DMS53 (cell line): ENCODE measurements at places on chromosomes 7 and 10.

- no peak for DNase-seq
These were observed 47.7 kb downstream of the LRRC20 start for GRCh38 chr10:70334526-70335245.

DNA sequence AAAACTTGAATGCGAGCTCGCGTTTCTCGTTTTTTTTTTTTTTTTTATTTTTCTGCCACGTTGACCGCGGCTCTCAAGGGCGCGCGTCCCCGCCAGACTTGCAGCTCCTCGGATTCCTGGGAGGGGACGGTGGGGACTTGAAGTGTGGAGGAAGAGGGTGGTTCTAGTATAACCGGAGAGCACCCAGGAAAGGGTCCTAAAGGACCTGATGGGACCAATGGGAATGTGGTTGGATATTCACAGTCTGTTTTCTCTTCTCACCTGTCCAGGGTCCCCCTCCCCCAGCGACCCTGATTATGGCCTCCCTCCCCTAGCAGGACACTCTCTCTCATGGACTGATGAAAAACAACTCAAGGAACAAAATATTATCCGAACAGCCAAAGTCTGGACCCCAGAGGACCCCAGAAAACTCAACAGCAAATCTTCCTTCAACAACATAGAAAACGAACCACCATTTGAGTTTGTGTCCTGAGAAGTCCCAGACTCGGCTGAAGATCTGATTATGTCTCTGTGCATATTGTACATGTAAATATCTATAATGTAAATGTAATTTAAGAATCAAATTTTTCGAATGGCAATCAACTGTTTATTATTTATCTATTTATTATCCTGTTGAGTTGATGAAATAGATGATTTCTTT, 1.4 kb downstream of the PTF1A start:
- DNase-seq = peak; percentile 73

- DNase-seq = peak; percentile 62
These were observed 24.9 kb downstream of the RGR start for GRCh38 chr10:84269773-84270172.

- DNase-seq = no peak
These were observed 267.8 kb downstream of the WDR37 start for GRCh38 chr10:1323951-1324350.

- DNase-seq = peak; percentile 71
These were observed 24.9 kb downstream of the SAMD9 start for GRCh38 chr7:93092757-93093370.

- DNase-seq = no peak
These were observed 22.2 kb upstream of the SRGN start for GRCh38 chr10:69065406-69066361.

- DNase-seq = no peak
These were observed 562.9 kb upstream of the NRP1 start for GRCh38 chr10:33897291-33897752.

DNA sequence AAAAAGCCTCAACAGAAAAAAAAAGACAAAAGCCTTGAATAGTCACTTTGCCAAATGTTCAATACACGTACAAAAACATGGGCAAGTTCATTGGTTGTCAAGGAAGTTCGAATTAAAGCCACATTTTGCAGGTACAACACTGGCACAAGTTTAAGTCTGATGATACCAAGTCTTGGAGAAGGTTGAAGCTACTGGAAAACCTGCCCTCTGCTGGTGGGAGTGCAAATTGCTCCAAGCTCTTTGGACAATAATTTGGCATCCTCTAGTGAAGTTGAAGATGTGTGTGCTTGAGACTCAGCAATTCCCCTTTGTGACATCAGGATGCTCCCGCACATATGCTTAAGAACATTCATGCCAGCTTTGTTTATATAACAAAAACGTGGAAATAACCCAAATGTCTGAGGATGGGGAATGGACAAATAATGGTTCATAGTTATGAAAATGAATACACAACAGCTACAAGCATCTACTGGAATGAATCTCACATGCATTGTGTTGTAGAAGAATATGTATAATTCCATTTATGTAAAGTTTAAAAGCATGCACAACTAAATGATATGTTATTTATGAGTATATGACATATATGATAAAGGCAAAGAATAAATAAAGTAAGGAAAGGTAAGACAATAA, 120.0 kb upstream of the PLPP4 start:
- DNase-seq = peak; percentile 64

DNA sequence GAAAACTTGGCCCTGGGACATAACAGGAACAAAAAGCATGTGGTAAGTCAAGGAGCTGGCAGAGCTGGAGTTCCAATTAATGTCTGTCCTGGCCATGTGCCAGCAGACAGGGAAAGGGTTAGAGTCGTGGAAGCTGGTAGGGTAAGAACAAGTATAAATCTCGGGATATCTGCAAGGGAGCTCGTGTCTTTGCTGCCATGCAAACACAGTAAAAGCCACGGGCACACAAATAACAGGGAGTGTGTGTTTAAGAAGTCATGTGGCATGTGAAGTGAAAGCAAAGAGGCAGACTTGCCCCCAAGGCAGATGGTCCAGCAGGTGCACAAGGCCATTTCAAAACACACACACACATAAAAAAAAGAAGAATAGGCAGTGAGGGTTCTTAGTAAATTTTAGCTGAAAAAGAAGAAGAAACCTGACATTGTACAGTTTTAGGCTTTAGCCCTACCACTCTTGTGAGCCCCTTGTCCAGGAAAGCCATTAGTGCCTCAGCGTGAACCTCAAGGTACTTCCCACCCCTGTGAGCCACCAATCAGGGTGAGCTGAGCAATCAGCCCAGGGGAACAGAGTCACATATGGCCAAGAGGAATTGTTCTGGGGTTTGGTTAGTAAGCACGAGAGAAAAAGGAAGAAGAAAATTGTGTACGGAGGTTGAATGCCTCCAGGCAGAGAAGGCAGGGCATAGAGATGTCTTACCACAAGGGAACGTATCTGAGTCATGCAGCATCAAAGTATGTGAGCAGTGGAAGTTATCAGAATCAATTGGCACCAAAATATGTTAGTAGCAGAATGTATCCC, 32.8 kb upstream of the ARHGAP12 start:
- DNase-seq = peak; percentile 87

DNA sequence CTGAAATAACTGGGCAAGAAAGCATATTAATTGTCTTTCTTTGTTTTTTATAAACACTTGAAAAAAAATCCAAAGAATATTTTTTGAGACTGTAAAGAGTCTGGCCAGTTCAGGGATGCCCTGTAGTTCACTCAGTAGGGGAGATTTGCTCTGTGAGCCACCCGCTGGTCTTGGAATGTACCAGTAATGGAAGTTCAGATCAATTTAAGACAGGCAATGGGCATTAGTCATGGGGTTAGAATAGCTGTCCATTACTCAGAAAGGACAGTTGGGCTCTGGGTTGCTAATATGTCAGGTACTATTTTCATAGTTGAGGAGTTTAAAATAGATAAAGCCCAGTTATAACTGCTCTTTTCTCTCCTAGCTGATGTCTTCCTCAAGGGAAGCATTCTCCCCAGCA, 38.7 kb downstream of the A1CF start:
- DNase-seq = no peak

- no peak for DNase-seq
These were observed 109.4 kb downstream of the PRKAG2 start for GRCh38 chr7:151767557-151767956.

DNA sequence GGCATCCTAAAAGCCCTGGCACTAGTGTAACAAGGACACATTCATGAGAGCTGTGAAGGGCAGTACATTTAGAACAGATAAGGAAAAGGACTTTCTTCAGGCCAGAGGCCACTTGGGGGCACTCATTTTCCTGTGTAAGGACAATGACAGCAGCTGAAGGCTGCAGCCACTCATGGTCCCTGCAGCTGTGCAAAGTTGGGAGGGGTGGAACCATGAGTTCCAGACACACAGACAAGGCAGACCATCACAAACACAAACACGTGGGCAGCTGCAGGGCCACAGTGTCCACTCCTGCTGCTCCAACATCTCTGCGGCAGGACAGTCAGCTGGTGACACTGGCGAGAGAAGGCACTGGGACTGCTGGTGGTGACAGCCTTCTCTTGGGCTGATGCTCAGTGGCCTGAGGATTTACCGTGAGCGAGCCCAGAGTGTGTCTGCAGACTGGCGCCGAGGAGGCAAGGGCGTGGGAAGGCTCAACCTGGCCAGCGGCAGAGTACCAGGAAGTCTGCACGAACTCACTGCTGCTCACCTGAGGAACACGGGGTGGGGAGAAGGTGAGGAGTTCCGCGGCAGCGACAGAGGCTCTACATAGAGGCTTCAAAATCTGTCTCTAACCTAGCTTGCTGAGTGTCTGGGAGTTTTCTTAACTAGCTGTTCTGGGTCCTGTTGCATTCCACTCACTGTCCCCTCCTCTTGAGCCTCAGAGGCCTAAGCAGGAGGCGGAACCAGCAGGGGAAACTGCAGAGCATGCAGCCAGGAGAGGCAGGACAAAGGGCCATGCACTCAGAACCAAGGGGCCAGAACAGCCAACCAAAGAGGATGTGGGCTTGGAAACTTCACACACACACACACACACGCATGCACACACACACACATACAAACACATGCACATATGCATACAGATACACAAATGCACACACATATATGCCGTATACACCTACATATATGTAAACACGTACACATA, 76.5 kb upstream of the DDC start:
- peak; percentile 71 for DNase-seq

- peak; percentile 95 for DNase-seq
These were observed 589 bp downstream of the ZNF488 start for GRCh38 chr10:47383261-47384147.

GRCh38 chr7:117051808-117052207, 98.5 kb downstream of the ST7 start:
- DNase-seq = no peak

GRCh38 chr7:128743112-128743772, 4.1 kb downstream of the CALU start:
- no peak for DNase-seq

DNA sequence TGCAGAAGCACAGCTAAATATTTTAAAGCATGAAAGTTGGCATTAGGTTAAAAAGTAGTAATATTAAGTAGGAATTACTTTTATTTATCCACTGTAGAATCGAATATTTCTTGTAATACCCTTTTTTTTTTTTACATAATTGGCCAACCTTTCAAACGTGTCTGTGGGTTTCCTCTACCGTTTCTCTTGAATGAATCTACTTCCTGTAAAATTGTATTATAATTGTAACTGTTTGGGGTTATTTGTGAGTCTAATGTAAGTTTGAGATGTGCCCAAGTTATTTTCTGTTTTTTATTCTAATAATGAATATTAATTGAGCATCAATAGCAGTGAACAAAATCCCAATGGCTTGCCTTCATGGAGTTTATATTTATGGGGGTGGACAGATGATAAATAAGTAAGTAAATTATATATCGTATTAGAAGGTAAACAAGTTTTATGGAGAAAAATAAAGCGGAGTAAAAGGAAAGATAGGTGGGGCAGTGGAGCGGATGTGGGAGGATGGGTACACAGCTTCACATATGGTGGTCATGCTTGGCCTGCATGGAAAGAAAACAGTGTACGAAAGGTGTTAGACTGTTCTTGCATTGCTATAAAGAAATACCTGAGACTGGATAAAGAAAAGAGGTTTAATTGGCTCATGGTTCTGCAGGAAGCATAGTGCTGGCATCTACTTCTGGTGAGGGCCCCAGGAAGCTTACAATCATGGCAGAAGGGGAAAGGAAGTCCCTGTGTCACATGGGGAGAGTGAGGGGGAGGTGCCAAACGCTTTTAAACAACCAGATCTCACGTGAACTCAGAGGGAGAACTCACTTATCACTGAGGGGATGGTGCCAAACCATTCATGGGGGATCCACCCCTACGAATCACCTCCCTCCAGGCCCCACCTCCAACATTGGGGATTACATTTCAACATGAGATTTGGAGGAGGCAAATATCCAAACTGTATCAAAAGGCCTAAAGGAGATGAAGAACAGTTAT, 5.4 kb downstream of the TSPAN13 start:
- DNase-seq = no peak
